Stimulated activated CD4-positive, alpha-beta T cell treated with anti-CD3 and anti-CD28 coated beads, Interleukin-15, amount 100 ng/mL, for 48 hours (primary cell): ENCODE measurements at places on chromosomes 5 and 9.

GRCh38 chr5:129906177-129906887 is 2.1 kb downstream of the CHSY3 start:
- DNase-seq: no peak

DNA sequence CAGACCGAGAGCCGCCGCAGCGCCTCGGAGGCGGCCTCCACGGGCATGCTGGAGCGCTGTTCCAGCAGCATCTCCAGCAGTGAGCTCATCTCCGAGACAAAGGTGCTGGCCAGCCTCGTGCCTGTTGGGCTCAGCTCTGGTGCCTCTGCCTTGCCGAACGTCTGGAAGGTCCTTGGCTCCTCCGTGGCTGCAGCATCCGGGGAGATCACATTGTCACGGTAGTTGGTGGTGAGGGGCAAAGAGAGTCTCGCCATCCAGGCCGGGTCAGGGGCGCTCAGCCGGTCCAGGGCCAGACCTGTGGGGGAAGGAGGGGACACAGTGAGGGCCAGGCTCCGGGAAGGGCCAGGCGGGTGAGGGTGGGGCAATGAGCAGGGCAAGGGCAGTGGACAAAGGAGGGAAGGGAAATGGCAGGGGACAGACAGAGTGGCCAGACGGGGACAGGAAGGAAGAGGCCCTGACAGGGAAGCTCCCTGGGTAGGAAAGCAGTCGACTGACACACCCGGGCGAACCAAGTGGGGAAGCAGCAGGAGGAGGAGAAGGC is 12.4 kb downstream of the PCDH12 start:
- no peak for DNase-seq

DNA sequence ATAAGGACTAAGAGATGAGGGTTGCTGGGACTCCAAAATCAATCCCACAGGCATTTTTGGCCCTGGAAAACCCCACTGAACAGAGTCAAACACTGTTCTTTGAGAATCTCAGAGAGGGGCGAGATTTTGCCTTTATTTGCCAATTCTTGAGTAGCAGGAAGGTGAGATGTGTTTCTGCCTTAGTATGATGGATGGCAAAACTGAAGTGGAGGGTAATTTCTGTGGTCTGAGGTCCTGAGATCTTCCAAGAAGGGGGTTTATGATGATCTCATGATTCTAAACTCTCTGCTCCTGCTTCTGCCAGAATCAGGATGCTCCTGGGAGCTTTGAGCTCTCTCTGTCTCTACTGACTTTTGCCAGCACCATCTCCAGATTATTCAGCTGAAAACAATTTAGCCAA is 174.8 kb upstream of the CLINT1 start:
- no peak for DNase-seq

GRCh38 chr9:14033067-14033466 is 280.9 kb downstream of the NFIB start:
- no peak for DNase-seq

DNA sequence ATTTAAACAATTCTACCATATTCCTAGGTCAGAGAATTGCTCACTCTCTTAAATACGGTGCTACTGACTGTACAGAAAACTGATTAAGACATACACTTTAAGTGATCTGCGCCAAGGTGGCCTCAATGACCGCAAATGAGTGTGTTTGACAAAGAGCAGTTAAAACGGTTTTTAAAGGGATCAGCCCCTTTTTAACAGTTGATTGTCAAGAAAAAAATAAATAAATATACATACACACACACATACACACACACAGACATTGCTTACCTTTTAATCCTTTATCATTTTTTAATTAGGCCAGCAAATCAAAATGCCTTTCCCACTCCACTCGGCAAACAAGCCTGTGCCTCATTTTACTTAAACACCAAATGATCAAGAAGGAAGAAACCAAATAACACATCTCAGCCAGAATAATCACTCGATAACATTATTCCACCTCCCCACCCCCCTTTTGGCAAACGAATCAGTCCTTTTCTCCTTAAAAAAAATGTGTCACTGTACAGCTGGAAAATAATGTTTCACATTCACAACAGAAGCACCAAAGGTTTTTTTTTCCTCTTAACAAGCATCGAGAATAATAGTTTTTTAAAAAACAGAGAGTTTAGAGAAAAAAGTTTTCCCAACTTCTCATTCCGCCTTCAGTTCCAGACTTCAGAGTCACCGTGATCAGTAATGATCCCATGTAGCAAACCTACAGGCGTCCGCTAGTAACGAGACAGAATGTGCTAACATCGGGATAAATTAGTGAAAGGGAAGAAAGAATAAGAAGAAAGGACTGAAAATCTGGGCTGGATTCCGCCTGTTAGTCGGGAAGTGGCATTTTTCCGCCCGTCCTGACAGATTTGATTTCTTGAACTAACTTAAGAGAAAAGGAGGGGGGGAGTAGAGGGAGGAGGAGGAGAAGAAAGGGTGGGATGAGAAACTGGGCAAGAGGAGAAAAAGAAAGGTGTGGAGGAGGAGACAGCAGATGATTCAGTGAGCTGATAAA is at the start of gene ZNF608:
Gene ZNF608 (minus strand): TSS at position 712 of the 988 bp plus-strand sequence. CDS start 1,650 bp downstream, outside the sequence.
- no peak for DNase-seq

GRCh38 chr5:7210549-7210948 is 185.4 kb upstream of the ADCY2 start:
- no peak for DNase-seq

DNA sequence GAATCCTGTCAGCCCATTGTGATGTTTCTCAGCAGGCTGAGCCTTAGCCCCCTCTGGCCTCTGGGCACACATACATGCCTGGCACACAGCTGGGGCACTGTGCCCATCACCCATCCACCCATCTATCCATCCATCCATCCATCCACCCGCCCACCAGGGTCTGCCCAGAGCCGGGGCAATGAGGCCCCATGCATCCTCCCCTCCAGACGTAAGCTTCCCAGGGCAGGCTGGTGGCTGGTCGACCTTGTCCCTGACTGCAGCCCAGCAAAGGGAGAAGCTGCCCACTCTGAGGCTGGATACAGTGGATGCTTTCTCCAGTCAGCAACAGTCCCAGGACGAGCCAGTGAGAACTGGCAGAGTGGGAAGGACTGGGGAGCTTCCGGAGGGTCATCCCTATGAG is 21.1 kb upstream of the SLC25A51 start:
- no peak for DNase-seq

GRCh38 chr5:74382123-74382855 is 258.2 kb downstream of the ENC1 start:
- no peak for DNase-seq

DNA sequence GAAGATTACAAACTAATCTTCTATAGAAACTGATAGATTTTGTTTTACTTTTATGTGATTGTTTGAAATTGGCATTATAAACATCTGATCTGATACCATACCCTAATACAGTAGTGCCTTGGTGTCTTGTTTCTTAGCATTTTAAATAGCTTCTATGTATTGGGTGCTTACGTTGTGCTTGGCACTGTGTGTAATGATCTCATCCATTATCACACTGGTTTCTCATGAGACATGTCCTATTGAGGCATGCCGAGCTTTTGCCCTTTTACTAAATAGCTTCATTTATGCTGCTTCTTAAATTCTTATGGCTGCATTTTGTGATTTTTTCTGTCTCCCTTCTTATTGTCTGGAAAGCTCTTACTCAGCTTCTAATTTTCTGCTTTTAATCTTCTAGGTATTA is 48.2 kb upstream of the TLR4 start:
- DNase-seq: no peak

DNA sequence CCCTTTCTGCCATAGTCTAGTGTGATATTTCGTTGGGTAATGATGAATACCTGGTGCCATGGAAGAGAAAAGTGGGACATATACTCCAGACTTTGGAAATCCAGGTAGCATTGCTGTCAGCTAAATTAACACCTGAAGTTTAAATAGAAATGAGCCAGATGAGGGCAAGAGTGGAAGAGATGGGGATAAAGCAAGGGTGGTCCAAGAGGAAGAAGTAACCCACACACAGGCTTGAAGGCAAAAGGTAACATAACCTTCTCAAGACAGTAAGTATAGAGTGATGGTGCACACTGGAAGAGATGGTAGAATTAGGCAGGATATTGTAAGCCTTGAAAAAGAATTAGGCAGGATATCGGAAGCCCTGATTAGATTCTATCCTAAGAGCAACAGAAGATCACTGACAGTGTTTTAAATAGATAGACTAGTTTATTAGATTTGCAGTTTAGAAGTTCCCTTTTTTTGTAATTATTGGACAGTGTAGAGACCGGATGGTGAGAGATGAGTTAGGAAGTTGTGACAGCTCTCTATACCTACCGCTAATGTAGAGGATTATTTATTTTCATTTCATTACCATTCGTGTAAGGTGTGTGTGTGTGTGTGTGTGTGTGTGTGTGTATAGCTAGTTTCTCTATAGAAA is 16.8 kb downstream of the ANXA1 start:
- DNase-seq: no peak

DNA sequence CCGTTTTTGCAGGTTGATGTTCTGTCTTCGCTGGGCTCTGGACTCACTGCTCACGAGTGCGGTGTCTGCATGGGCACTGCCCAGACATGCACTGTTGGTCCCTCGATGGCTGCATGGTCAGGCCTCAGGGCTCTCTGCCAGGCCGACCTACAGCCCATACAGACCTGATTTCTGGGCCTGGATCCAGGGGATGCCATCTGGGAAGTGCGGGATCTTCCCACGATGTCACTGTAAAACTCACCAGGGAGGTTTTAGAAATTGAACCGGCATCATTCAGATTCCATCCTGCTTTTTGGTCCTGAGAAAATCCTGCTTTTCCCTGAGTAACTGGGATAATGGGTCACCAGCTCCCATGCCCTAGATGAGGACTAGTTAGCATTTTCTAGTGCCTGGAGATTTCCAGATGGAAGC is 9.1 kb downstream of the S1PR3 start:
- DNase-seq: no peak

DNA sequence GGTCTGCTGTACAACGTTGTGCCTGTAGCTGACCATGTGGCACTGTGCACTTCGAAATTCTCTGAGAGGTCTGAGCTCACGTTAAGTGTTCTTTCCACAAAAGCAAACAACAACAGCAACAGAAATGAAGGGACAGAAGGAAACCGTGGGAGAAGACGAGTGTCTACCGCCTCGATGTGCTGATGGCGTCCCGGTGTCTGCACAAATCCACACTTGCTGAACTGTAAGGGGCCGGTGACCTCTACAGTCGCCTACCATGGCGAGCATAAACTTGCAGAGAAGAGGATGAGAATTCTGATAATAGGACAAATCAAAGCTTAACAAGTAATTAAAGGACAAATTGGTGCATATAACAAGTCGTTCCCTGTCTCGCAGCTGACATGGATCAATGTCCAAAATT is 114.0 kb downstream of the ADAMTS2 start:
- no peak for DNase-seq

DNA sequence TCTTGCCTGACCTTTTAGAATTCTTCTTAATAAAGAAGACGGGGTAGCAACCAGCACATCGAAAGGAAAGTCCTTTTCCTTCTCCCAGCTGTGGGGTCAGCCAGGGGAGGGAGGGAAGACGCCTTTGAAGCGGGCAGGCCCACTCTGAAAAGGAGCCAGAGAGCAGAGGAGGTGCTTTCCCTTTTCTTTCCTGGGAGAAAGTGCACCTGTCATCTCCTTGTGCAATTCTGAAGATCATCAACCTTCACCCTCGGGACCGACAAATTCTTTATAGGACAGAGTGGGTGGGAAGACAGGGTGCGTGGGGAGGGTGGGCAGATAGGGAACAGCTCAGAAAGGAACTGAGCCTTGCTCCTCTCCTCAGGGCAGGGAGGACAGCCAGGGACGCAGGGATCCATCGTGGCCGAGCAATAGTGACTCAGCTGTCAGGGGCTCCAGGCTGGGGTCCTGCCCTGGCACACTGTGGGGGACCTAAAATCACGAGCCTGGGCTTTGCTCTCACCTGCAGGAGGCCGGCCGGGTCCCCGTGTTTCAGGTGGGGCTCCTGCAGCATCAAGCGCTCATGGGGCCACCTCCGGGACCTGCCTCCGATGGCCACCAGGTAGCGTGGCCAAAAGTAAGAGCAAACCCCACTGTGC is 141.0 kb downstream of the OLFM1 start:
- DNase-seq: no peak

DNA sequence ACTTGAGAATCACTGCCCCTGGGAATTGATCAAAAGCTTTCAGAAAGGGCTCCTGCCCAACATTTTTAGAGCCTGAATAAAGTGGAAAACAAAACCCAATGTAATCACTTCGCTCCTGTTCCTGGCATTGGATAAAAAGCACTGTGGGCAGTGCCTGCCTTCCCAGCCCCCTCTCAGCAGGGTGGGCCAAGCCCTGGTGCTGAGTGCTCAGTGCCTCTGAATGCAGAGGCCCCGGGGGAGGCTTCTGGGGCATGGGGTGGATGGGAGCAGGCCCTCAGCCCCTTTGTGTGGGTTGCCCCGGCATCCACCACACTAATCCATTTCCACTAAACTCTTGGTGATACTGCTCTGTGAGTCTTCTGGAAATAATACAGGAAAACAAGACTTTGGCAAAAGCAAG is 55.6 kb downstream of the CFAP90 start:
- no peak for DNase-seq

DNA sequence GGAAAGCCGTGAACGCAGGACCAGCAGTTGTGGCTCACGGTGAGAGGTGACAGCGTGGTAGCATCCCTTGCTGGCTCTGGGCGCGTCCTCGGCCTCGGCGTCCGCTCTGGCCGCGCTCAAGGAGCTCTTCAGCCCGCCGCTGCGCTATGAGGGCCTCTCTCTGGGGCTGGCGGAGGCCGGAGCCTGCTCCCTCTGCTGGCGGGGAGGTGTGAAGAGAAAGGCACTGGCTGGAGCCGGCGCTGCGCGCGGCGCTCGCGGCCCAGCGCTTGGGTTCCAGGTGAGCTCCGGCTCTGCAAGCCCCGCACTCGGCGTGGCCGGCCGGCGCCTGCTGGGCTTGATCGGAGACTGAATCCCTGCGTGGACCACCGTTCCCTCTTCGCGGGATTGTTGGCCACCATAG is 705.6 kb downstream of the SEMA5A start:
- no peak for DNase-seq

GRCh38 chr5:120304663-120305062 is 159.4 kb upstream of the PRR16 start:
- no peak for DNase-seq

DNA sequence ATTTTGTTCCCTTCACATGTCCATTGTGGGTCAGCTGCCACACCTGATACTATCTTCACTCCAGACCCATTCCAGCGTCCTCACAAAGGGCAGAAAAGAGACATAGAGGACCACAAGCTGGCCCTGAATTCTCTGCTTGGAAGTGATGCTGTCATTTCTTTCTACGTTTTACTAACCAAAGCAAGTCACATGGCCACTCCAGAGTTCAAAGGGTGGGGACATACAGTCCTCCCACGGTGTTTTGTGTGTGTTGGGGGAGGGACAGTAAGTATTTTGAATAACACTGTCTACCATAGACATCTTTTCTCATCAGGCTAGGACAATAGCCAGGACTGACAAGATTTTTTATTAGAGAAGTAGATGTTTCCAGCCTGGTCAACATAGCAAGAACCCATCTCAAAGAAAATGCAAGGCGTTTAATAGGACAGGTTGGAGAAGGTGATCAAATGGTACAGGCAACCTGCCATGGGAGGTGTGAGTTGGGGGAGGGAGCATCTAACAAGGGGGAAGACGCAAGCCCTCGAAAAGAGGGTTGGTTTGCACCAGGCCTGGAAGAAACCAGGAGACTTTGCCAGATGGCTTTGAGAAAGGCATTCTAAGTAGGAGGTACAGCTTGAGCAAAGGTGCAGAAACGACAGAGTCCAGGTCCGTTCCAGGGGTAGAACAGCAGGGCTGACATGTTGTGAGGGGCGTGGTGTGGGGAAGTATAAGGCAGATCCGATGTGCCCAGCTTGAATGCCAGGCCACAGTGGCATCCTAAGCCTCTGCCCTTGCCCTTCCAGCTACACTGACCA is 11.3 kb upstream of the GLIPR2 start:
- no peak for DNase-seq

- DNase-seq: no peak
These were observed 80.1 kb upstream of the TNFAIP8 start for GRCh38 chr5:119275601-119276173.
